Body of pancreas (tissue), 4 donors: ENCODE measurements at places on chromosomes 3 and 15. TPM values are rescaled to one million over a fixed set of nuclear protein-coding genes. Genes with fewer than 3 reads are reported as not detected.

Gene CHL1
- 10.6 TPM for total RNA-seq

GRCh38 chr3:128367221-128367620 is 99.5 kb downstream of the DNAJB8 start:
- DNase-seq: no peak
- H3K27ac ChIP-seq: no peak overlapping the region
- H3K27me3 ChIP-seq: no peaks in the 10 kb centered on the region
- no peaks in the 10 kb centered on the region for H3K36me3 ChIP-seq

DNA sequence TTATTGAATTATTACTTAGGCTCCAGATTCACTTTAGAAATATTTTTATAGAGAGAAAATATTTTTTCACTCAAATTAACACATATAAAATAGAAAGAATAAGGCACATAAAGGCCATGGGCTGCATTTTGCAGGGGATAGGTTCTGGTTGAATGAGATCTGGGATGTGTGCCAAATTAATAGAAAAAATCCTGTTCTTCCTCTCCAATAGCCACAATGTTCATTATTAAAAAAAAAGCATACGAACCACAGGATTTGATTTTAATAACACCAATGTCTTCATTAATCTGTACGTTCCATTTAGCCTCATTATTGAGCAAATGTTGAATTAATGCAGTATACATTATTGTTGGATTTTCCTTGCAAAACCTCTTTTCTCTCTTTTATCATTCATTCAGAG is 622.8 kb upstream of the AGTR1 start:
- H3K36me3 ChIP-seq: no peaks in the 10 kb centered on the region
- H3K27me3 ChIP-seq: no peaks in the 10 kb centered on the region
- no peak overlapping the region for H3K27ac ChIP-seq
- H3K4me3 ChIP-seq: no peak overlapping the region
- no peak for DNase-seq
- H3K4me1 ChIP-seq: no peaks in the 10 kb centered on the region

- H3K27me3 ChIP-seq: no peaks in the 10 kb centered on the region
- H3K4me1 ChIP-seq: no peaks in the 10 kb centered on the region
- no peaks in the 10 kb centered on the region for H3K36me3 ChIP-seq
- H3K4me3 ChIP-seq: no peak overlapping the region
These were observed 13.1 kb upstream of the OSBPL11 start for GRCh38 chr3:125608419-125608818.

- H3K4me1 ChIP-seq: peaks cover 5% of the 10 kb centered on the region
- no peaks in the 10 kb centered on the region for H3K36me3 ChIP-seq
- H3K27me3 ChIP-seq: no peaks in the 10 kb centered on the region
- no peak overlapping the region for H3K4me3 ChIP-seq
- no peak overlapping the region for H3K27ac ChIP-seq
- DNase-seq: peak; percentile 84
These were observed 28.0 kb upstream of the LACTB start for GRCh38 chr15:63093486-63094205.

DNA sequence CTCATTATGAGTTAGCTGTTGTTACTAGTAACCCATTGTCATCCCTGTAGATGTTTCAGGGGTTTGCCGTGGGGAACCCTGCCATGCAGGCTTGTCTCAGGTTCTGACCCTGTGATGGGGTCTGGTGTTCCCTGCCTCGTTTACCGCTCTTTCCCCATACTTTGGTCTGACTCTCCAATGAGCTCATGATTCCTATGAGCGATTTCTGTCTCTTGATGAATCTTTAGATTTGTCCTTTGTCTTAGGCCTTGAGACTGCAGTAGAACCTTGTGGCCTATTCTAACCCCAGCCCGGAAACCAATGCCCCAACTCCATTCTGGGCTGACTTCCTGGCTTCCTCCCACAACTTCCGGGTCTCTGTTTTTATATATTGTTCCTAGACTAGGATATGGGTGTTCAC is 11.3 kb upstream of the IQGAP1 start:
- H3K4me1 ChIP-seq: no peaks in the 10 kb centered on the region
- H3K4me3 ChIP-seq: no peak overlapping the region
- no peaks in the 10 kb centered on the region for H3K36me3 ChIP-seq
- no peak overlapping the region for H3K27ac ChIP-seq
- DNase-seq: no peak
- H3K27me3 ChIP-seq: no peaks in the 10 kb centered on the region

DNA sequence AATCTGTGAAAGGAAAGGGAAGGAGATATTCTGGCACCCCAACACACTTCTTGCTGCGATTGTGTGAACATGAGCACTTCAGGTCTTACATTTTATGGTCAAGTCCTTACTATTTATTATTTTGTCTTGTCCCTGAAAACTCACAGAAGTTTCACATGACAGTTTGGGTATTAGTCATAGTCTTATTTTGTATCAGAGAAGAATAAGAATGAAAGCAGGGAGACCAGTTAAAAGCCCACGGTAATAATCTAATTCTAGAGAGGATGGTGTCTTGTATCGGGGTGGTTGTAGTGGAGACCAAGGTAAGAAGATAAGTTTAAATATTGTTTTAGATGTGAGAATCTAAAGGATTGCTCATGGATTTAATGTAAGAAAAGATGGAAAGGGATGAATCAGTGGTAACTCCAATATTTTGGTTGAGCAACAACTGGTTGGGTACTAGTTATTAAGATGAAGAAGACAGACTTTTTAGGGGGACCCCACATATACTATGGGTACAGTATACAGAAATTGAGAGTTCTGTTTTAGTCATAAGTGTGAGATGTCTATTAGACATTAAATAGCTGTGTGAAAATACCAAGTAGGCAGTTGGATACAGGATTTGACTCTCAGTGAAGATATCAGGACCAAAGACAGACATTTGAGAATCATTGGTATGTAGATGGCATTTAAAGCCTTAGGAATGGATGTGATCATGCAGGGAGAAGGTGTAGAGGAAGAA is 227.6 kb downstream of the MFSD1 start:
- H3K27ac ChIP-seq: no peak overlapping the region
- H3K36me3 ChIP-seq: no peaks in the 10 kb centered on the region
- H3K4me1 ChIP-seq: no peaks in the 10 kb centered on the region

DNA sequence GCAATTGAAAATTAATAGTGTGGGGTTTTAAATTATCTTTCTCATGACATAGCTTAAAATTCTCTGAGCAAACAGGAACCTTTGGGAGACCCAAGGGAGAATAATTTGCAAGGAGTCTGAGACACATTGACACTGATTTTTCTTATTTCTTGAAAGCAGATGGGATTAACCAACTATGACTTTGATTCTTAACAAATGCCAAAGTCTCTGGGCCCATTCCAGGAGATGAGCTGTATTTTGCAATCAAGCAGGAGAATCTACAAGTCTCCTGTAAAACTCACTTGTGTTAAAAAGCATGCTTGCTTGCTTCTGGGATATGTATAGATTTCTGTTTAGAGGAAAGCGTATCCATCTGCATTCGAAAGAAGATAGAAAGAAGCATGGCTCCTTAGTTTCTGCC is 71.3 kb upstream of the STT3B start:
- H3K4me1 ChIP-seq: no peaks in the 10 kb centered on the region
- no peaks in the 10 kb centered on the region for H3K27me3 ChIP-seq
- no peak overlapping the region for H3K4me3 ChIP-seq
- H3K27ac ChIP-seq: no peak overlapping the region
- H3K36me3 ChIP-seq: no peaks in the 10 kb centered on the region
